ENCODE measurements at places on chromosomes 13 and 19.

GRCh38 chr13:75360170-75360569 is 121.8 kb downstream of the TBC1D4 start:
- no peak for DNase-seq

DNA sequence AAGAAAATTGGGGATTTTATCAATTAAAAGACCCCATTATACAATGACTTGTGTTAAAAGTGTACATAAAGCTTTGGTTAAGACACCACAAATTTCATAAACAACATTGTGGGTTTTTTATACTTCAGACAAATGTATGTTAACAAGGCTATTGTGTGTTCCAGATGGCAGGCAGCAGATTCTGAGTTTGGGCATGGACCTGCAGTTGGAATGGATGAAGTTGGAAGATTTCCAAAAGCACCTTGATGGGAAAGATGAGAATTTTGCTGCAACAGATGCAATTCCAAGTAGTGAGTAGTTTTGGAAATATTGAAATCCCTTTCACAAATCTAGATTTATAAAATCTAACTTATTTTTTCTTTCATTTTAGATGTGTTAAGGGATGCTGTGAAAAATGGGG is 25.4 kb downstream of the MPHOSPH8 start:
- no peak for DNase-seq

DNA sequence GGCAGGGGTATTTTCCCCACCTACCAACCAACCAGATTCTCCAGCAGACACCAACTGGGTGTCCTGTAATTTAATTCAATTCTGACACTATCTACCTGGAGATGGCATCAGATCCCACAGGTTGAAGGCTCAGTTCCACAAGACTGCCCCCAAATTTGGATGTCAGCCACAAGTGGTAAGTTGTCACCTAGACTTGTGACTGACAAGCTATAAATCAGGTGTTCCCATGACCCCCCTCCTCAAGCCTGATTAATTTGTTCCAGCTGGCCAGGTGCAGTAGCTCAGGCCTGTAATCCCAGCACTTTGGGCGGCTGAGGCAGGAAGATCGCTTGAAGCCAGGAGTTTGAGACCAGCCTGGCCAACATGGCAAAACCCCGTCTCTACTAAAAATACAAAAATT is 10.6 kb upstream of the HAUS5 start:
- no peak for DNase-seq

GRCh38 chr19:5996623-5997320 is 18.8 kb upstream of the RANBP3 start:
- no peak for DNase-seq

DNA sequence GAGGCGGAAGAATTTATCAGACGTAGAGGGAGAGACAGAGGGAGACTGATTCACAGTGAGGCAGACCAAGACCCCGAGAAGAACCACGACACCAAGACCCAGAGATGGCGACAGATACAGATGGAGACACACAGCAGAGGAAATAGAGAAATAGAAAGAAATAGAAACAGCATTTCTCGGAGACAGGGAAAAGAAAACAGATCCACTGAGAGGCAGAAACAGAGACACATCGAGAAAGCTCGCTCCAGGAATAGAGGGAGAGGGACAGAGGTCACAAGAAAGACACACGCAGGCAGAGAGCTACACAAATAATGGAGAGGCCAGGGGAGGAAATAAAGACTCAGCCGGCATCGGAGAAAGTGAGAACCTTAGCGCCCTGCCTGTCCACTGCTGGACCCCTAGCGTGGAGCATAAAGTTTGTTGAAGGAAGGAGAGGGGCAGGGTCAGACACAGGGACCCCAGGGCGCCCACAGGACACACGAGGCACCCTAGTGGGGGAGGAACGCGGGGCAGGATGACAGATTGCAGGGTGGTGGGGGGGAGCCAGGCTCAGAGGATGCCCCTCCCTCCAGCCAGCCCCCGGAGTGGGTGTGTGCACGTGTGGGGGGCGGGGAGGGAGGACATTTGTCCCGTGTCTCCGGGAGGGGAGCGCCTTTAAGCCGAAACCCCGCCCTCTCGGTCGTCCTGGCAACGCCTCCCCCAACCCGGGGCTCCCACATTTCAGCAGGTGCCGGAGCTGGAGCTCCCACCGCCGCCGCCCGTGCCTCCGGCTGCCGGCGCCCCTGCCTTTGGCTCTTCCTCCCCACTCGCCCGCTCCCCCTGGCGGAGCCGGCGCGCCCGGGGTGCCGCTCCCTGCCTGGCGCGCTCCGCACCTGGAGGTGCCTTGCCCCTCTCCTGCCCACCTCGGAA is at the start of gene PRKCG:
PRKCG (plus strand) TSS at position 716 of the 909 bp plus-strand sequence. CDS start 298 bp downstream, outside the sequence.
- peak; percentile 59 for DNase-seq

DNA sequence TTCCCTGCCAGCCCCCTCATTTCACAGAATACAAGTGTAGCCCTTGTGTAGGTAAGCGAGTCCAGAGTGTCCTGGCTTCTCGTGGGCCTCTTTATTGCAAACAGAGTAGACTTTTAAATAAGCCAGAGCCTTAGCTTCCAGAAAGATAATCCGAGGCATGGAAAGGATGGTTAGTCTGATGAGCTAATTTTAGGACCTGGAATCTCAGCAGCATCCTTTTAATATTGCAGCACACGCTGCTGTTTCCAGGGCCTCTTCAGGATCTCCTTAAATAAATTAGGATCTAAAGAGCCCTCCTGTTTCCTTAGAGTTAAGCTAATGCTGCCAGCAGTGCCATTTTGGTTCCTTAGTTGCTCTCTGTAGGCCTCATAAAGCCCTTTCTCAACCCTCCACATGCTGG is 99.2 kb downstream of the RFC3 start:
- no peak for DNase-seq

GRCh38 chr13:73671011-73671410 is 463.2 kb downstream of the KLF12 start:
- no peak for DNase-seq

- no peak for DNase-seq
Measured at GRCh38 chr19:2248136-2249009, 750 bp upstream of the AMH start.

GRCh38 chr13:85662186-85662585 is 137.0 kb downstream of the SLITRK6 start:
- DNase-seq: no peak

DNA sequence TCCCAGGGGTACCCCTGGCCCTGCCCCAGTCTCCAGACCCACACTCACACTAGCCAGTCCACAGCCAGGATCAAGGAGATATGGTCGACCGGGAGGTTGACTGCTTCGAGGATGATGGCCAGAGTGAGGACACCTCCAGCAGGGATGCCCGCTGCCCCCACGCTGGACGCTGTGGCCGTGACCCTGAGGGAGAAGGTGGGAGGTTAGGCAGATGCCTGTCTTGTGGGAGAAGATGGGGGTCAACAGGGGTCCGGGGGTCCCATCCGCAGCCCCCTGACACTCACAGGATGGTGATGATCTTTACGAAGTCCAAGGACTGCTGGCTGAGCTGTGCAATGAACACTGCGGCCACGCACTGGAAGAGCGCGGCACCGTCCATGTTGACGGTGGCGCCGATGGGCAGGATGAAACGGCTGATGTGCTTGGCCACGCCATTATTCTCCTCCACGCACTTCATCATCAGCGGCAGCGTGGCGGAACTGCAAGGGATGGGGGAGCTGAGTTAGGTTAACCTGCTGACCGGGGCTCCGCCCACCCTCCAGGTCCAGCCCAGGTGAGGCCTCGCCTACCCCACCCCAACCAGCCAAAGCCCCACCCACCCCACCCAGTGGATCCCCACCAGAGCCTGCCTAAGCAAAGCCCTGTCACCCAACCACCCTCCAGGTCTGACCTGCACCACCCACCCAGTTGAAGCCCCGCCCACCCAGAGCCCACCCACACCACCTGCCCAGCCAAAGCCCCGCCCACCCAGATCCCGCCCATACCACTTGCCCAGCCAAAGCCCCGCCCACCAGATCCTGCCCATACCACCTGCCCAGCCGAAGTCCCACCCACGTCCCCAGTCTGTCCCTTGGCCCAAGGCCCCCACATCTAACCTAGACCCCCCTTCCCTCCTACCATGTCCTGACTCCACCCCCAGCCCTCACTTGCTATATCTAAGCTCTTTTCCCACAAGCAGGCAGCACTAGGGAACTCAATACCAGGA is 11.2 kb downstream of the SLC1A5 start:
- no peak for DNase-seq

Measured in activated CD4-positive, alpha-beta memory T cell treated with anti-CD3 and anti-CD28 coated beads, Interleukin-2, amount 10 ng/mL, durations not matched to agents 7 days and 5 days (primary cell).